IPS DF 19.7 (cell line): ENCODE measurements at places on chromosomes 4 and X.

DNA sequence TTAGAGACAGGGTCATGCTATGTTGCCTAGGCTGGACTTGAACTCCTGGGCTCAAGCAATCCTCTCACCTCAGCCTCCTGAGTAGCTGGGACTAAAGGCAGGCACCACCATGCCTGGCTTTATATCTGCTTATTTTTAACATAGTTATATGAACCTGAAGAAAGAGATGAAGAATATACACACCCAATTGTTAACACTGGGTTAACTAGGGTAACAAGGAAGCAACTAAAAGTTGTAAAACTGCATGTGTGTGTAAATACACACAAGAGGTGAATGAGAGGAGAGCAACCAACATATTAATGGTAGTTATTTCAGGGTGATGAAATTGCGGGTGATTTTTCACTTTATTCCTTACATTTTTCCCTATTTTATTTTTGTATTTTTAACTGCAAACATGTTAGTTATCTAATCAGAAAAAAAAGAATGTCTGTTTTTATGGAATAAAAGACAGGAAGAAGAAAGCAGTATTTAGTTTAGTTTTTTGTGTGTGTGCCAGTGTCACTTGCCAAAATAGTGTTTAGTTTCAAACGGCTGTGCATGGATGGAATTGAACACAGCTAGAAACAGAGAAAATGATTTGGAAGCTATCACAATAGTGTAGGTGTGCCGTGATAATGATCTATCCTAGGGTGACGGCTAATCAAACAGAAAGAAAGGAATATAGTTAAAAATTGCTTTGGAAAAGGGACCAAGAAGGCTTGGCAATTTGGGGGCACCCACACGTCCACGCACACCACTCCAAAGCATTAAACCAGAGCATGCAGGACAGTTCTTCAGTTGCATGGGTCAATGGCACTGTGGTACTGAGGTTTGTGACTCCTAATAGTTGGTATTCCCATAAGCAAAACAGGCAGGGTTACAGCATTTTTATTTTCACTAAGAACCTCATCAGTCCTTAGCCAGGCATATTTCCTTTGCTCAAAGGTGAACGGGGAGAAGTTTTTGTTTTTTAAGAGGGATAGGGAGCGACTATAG is 89.1 kb upstream of the KLHL13 start:
- no peak for DNase-seq

DNA sequence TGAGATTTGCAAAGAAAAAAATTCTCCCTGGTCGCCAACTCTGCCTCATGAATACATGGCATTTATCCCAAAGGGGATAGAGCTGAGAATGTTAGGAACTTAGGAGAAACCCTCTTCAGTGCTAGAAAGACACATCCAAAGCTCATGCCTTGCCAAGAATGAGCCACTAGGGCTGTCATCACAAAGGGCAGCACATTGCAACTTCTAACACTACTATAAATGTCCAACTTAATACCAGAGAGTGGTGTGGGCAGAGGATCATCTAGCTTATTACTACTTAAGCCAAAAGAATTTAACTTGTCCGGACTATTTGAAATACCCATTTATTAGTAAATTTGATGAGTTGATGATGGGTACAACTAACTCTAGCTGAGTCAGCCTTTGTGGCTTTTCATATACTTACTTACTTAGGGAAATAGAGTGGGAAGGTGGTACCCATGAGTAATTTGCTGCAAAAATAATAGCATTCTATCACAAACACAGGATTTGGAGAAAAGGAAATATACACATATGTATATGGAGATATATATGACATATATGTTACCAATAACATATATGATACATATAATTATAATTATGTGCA is 66.3 kb upstream of the GAB1 start:
- no peak for DNase-seq

GRCh38 chr4:170047771-170048354 is 21.7 kb upstream of the MFAP3L start:
- DNase-seq: no peak

DNA sequence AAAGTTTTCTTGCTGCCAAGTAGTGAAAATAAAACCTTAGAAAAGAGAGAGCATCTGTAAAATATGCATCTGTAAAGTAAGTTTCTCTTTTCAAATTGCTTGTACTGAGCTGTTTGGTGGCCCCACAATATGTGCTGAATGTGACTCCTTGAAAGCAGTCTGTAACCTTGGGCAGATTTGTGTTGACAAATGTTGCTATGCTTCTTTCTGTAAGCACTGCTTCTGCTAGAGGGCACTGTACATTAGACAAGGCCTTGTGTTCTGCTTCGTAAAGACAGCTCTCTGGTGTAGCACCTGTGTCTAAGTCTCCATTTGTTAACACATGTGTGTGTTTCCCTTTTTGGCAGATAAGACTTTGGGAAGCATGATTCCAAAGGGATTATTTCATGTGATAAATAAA is 56.6 kb upstream of the NRK start:
- no peak for DNase-seq

GRCh38 chr4:159174645-159175084 is 71.8 kb downstream of the RAPGEF2 start:
- no peak for DNase-seq

- no peak for DNase-seq
Measured at GRCh38 chr4:99205153-99205979, 13.7 kb downstream of the ADH6 start.

GRCh38 chr4:80535551-80535950 is 200.0 kb downstream of the CFAP299 start:
- DNase-seq: no peak

DNA sequence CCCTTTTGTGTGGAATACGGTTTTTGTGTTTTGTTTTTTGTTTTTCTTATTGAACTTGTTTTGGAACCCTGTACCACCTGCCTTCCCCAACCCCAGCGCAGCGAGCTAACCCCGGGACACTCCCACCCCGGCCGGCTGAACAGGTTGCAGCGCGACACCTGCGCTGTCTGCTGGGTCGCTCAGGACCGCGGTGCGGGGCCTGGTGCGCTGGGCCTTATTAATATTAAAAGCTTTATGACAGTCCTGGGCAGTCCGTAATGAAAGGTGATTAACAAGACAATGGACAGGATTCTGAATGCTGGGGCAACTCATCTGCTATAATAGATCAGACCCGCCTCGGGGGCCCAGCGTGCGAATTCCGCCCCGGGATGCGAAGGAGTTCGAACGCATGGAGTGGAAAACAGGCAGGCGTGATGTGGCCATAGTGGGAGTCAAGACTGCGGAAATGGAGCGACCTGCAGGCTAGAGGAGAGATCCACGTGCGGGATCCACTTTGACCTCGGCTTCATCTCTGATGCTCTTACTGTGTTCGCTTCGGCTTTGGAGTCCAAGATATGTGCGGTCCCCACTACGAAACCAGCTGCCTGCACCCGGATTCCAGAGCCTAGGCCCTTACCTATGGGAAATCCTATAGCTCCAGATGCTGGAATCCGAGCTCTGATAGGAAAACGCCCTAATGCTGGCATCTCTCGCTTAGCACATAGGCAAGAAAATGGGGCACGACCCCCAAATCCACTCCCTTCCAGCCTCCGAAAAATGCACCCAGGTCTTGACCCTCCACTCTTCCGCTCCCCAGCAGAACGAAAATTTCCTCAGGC is 69.0 kb upstream of the TMEM33 start:
- no peak for DNase-seq

DNA sequence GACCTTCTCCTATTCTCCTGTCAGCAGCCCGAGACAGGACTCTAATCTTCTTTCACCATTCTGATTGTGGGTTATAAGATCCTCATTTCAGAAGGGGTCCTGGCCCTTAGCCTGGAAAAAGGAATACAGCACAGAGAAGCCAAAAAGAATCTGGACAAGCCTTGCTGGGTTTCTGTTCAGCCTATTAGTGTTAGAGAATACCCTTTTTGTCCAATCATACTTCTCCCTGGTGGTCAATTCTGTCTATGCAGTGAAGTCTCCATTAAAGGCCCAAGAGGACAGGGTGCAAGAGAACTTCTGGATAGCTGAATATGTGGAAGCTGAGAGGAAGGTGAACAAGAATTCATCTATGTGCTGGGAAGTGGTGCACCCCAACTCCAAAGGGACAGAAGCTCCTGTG is 105.7 kb upstream of the AGA start:
- no peak for DNase-seq

DNA sequence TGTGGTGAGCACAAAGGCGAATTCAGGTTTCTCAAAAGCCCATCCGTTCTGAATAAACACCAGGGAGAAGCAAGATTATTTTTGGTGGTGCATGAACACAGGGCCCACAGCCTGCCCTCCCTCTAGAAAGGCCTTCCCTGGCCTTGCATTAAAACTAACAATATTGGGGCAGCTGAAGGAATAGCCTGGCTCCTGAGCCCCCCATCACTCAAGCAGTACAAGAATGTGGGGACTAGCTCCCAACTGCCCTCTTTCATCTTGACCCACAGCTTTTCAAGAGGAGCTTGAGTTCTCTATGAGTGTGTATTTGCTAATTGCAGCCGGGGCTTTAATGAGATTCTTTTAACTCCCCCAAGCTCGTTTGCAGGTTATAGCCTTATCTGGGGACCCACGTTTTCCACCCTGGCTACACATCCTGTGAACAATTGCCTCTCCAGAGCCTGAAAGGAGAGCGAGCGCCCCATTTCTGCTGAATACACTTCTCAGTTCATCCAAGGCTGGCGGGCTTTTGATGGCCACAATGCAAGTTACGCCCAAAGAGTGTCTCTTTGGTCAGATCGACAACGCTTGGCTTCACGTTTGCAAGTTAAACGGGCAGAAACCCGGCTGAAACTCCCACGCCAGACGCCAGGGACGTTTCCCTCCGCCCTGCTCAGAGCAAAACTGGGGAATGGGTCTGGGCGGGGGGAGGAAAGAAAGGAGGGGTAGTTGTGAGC is 4.7 kb upstream of the GSX2 start:
- no peak for DNase-seq

DNA sequence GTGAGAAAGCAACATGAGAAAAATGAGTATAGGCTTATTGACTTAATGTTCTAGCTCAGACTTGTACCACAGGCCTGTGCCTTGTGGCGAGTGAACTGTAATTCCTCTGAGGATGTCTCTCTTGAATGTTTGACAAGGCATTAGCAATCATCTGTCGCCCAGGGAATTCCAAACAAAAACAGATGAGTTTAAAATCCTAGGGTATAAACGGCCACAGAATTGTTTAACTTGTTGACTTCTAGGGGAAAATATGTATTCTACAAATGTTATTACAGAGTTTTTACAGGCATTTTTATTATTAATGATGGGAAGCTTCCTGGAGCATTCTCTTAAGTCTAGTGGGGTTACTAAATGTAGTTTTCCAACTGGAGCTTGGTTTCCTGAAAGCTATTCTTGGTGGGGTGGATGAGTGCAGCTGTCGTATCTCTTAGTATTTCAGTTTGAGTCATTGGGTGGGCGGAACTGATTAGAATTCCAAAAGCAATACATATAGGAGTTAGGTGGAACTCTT is 40.6 kb downstream of the ARHGAP10 start:
- DNase-seq: no peak

DNA sequence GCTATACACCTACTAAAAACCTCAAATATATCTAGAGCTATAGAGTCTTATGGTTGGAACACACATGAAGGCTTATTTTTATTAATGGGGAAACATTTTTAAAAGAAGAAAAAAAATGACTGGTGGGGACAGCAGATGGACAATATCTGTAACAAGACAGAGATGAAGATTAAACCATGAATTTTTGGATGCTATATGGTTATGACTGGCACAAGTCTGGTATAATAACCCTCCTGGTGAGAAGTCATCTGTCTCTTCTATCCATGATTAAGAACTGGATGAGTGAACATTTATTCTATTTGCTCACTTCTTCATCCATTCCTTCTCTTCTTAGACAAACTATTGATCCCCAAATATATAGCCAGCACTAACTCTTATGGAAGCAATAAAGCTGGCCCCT is 104.4 kb downstream of the EFHC2 start:
- no peak for DNase-seq

- DNase-seq: no peak
Measured at GRCh38 chr4:48122756-48123155, 11.3 kb downstream of the TXK start.

- DNase-seq: no peak
Measured at GRCh38 chr4:142377342-142378091, 468.6 kb downstream of the INPP4B start.

GRCh38 chrX:38768079-38768478 is 33.2 kb upstream of the MID1IP1 start:
- no peak for DNase-seq
